ENCODE measurements at places on chromosomes 2 and 18. TPM values are rescaled to one million over a fixed set of nuclear protein-coding genes. Genes with fewer than 3 reads are reported as not detected.

The KLHL14 gene
- total RNA-seq, result 0.26 TPM

The ALKAL2 gene
- 69.5 TPM for total RNA-seq

The PIEZO2 gene
- total RNA-seq, result 1.5 TPM

The CMPK2 gene
- total RNA-seq, result 2.9 TPM

- DNase-seq, result peak; percentile 3
Measured at GRCh38 chr2:30781961-30782533, 25.2 kb downstream of the CAPN13 start.

DNA sequence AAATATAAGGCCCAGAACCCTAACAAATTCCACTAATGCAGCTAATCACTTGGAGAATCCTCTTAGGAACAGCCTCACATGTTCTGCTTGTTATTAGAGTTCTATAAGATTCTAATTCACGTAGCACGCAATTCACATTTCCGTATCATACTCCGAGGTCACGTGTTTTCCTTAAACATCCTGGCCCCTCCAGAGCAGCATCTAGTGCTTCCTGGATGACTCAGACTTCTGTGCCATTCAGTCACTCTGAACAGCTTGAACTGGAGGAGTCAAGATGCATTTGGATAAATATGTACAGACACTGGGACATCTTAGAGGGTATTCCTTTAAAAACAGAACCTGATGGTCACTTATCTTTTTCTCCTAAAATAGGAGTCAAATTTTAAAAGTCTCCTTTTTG, 156.5 kb downstream of the MYO5B start:
- no peak for DNase-seq

DNA sequence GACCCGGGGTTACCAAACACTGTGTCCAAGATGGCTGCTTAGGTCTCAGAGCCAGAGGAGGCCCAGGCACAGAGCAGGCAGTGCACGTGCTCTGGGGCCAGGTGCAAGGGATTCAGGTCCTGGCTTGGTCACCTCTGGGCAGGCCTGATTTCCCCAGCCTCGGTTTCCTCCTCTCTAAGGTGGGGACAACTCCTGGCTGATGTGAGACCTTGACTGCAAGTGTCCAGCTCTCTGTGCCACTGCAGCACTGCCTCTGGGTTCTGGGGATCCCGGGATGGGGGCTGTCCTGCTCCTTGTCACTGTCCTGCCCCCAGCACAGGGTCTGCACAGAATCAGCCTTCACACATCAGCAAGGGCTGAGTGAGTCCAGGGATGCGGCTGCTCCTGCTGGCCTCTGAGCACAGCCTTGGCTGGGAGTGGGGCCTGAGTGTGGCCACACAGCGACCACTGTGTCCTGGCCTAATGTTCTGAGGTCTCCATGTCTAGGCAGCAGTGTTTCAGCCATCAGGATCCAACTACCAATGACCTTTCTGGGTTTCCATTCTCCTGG, 170.2 kb upstream of the HDAC4 start:
- no peak for DNase-seq

- DNase-seq, result no peak
Measured at GRCh38 chr2:144654523-144654922, 134.6 kb upstream of the ZEB2 start.

GRCh38 chr18:34802959-34803358, 92.9 kb downstream of the DTNA start:
- no peak for DNase-seq

DNA sequence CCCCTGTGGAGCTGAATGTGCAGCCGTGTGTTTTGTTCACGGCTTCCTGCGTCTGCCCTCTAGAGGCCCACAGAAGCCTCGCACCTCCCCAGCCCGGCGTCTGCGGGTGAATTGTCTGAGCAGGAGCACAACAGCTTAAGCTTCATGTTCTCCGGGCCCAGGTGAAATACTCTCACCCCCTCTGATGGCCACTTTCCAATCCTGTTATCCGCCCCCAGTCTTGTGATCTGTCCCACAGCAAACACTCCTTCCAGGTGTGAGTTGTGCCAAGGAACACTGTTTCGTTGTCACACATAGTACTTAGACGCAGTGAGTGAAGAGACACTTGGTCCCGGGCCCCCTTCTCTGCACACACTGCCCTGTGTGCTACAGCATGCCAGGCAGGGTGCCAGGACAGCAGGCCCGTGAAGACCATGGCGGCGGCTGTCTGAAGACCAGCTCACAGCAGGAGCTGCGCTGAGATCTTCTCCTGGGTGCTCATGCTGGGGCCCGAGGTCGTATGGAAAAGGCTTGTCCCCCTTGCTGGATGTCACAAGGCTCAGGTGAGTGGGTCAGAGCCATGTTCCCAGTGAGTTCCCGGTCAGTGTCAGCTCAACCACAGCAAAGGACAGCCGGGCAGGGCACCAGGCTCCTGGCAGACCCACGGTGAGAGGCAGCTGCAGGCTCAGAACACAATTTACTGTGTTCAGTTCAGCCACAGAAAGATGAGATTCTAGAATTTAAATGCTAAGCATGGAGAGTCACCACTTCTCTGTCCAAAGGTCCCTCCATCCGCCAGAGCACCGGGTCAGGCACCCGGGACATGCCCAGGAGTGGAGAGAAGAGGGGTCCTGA, 6.8 kb upstream of the PXDN start:
- peak; percentile 58 for DNase-seq

GRCh38 chr18:65704046-65704445, 46.8 kb upstream of the CDH7 start:
- no peak for DNase-seq

- no peak for DNase-seq
Measured at GRCh38 chr2:40321016-40321623, 130.8 kb downstream of the SLC8A1 start.

- peak; percentile 96 for DNase-seq
Measured at GRCh38 chr2:237291138-237291792, 122.7 kb downstream of the COL6A3 start.

GRCh38 chr2:25632396-25632795, 41.0 kb downstream of the DTNB start:
- no peak for DNase-seq

DNA sequence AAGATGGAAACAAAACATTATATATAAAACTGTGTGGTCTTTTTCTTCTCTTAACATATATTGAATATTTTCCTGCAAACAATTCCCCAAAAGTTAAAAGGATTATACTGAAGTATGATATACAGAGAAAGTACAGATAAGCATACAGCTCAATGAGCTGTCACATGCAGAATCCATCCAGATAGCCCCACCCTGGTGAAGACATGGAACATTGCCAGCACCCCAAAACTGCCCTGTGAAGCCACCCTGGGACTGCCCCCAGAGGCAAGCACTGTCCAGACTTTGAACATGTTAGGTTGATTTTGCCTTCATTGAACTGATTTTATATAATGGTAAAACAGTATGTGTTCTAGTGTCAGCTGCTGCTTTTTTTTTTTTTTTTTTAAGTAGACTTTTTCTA, 112.3 kb upstream of the IL1R2 start:
- no peak for DNase-seq
